Testis (tissue), 5 donors: ENCODE measurements at places on chromosomes 11 and 22.

GRCh38 chr11:97893612-97894011 is 1127.1 kb upstream of the CNTN5 start:
- no peak for DNase-seq

DNA sequence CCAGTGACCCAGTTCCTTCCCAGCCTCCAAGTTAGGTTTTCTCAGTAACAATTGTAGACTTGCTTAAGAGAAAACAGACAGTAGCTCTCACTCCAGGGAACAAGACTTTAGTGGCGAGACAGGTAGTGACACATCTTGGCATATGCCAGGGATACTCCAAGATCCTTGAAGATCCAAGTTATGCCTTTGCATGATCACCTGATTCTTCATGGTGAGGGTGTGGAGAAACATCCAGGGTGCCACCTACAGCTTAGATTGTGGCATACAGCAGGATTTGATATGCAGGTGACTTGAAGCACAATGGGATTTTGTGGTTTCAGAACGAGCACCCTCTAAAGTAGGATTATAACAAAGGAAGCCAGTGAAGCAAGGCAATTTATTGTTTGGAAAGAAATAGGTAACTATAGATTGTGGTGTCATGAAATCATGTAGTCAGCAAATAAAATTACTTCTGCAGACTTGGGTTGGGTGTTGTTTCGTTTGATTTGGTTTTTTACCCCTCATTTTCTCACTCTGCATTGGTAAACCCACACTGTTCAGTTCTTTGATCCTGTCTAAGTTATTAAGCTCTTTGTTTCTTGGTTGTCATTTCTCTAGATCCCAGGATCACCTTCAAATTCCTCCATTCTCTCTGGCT is 9.2 kb downstream of the POU2AF3 start:
- DNase-seq, result no peak

- no peak for DNase-seq
Observed at GRCh38 chr11:94537031-94537600, 6.6 kb upstream of the FUT4 start.

DNA sequence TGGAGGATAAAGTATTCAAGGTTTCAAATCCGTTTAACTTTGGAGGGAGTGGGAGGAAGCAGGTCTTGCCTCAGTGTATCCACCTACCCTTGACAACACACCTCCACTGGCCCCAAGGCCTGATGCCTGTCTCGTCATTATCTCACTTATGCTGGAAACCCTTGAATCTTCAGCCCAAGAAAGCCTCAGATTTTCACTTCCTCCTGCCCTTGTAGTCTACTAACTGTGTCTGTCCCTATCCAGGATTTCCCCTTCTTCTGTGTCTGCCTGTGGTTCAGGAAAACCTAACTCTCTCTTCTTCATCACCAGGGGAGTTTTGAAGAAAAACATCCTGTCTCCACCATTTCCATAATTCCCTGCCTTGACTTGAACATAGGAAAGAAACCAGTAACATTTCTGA is 56.1 kb downstream of the SYT9 start:
- no peak for DNase-seq

GRCh38 chr11:44018127-44018521 is 29.7 kb upstream of the ACCSL start:
- DNase-seq, result peak; percentile 15

DNA sequence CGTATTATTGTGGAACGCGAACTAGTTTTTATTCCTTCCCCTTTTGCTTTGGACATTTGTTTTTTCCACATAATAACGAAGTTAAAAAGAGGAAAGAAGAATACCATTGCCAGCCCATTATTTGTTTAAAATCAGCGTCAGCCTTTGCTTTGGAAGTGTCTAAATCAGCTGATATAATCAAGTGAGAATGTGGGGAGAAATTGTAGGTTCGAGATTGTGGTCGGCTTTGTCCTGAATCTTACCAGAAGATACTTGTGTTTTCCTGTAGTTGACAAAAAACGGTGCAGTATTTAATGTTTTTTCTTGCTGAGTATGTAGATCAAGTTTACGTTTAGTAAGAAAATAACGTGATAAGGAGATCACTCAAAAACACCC is 935 bp downstream of the ZNF143 start:
- no peak for DNase-seq
